Activated CD4-positive, alpha-beta T cell treated with anti-CD3 and anti-CD28 coated beads, Interleukin-2, Interleukin-4, amounts not matched to agents 100 ng/mL and 50 ng/mL, durations not matched to agents 16 hours and 8 hours (primary cell): ENCODE measurements at places on chromosomes 3 and 15.

DNA sequence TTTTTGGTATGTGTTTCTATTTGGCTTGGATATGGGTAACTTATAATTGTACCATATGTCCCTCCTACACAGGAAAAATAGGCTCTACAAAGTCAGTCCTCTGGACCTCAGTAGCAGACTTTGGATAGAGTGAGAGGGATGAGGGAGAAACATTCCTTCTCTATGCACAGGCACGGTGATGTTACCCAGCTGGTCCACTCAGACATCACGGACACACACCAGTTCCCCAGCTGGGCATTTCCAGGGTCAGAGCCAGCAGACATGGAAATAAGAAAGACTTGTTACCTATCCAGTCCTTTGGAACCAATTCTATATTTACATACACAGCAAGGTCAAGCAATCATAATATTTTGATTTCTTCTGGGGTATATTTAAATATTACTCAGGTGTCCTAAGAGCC, 433.1 kb upstream of the KCNMB2 start:
- DNase-seq = no peak

DNA sequence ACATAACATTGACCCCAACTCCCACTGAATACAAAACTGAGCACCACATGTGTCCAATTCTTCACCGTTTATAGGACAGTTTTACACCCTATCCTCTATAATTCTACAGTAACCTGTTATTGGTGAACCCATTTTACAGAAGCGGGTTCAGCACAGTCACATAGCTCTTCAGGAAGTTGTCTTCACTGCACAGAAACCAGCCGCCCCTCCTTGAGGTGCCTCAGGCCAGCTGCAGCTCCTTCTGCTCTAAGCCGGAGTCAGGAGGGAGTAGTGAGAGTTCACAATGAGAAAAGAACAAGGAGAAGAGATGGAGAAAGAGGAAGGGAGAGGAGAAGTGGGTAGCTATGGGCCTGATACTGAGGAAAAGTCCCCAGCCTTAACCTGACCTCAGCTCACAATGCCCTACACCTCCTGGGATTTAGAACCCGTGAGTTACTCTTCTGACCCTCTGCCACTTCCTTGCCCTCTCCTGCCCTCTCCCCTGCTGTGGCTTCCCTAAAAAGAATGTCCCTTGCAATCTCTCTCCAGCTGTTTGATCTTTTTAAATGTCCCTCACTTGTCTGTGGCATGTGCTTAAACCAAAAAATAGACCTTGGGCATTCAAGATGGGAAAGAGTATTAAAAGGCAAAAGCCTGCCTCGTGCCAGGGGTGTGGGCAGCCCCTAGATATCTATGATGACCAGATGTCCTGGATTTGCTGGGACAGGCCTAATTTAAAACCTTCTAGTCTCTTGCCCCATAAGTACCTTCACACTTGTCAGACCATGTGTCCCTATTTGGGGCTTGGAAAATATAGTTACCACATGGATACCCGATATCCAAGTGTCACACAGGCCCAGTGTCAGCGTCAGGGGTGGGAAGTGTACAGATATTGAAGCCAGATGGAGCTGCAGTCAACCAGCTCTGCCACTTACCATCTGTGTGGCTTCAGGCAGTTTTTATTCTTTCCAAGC, 71.3 kb upstream of the HES1 start:
- DNase-seq = no peak

- no peak for DNase-seq
These were observed 60.5 kb downstream of the RAB7A start for GRCh38 chr3:128786434-128787020.

- DNase-seq = peak; percentile 47
These were observed 127.0 kb downstream of the TFDP2 start for GRCh38 chr3:142022381-142022780.

DNA sequence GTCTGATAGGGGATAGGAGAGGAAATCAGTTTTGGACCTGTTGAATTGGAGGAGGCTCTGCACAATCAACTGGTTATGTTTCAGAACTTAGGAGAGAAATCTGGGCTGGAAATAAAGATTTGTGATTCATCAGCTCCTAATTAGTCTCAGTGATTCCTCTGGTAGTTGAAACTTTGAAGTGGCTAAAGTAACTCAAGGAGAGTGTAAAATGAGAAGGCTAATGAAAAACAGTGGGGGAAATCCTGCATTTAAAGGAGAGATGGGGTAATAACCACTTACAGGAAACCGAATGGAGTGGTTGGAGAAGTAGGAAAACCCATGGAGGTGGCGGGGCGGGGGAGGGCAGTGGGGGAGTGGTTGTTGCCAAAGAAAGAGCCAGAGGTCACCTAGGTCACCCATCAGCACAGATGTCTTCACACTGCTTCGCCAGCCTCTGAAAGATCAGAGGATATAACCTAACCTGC, 32.6 kb downstream of the MAP2K5 start:
- no peak for DNase-seq

- no peak for DNase-seq
These were observed 72.5 kb upstream of the POLG start for GRCh38 chr15:89406940-89407607.

- no peak for DNase-seq
These were observed 94.9 kb upstream of the NSMCE3 start for GRCh38 chr15:29364426-29365078.

GRCh38 chr15:82830427-82831173, 21.2 kb downstream of the WHAMM start:
- DNase-seq = peak; percentile 58

GRCh38 chr3:126528419-126528799, 4.5 kb downstream of the CHST13 start:
- no peak for DNase-seq

DNA sequence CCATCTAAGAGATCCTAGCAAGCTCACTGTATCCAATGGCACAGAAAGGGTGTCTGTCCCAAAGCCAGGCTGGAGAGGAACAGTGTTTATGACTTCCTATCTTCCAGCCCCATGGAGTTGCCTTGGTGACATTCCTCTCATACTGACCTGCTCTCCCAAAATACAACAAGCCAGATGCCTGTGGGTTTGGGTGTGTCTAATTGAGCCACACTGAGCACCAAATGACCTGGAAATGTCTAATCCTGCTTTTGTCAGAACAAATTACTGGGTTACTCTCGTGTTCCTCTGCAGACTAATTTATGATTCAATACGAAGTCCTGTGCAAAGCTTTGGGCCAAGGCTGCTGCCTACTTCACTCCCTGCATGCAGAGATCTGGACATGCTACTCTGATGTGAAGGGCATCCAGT, 98.1 kb upstream of the STRIT1 start:
- no peak for DNase-seq

GRCh38 chr3:53235545-53235944, 20.3 kb downstream of the TKT start:
- no peak for DNase-seq

- no peak for DNase-seq
These were observed 55.2 kb downstream of the COL8A1 start for GRCh38 chr3:99693636-99694035.

GRCh38 chr3:72054976-72055375, 270.0 kb upstream of the PROK2 start:
- DNase-seq = no peak

DNA sequence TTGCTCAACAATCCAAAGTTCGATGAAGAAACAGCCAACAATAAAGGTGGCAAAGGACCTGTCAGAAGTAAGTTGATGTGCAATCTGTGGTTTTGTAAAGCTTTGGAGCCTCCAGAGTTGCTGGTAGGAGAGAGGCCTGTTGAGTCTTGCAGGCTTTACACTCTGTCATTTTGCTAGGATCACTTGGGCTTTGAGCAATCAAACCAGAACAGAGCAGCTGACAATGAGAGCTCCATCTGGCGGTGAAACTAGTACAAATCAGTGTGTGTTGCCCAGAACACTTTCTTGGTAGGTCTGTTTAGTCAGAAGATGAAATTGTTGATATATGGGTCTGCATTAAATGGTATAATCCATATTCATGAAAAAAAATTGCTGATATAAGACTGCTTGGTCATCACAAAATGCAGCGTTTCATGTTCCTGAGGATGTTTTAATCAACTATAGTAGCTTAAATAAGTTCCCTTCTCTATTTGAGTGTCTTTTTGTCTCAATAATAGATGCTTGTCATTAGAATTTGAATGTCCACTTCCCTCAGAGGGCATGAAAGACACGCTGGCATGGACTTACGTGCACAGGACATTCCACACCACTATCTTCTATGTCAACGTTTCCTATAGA, 25.7 kb downstream of the TMOD2 start:
- peak; percentile 73 for DNase-seq

DNA sequence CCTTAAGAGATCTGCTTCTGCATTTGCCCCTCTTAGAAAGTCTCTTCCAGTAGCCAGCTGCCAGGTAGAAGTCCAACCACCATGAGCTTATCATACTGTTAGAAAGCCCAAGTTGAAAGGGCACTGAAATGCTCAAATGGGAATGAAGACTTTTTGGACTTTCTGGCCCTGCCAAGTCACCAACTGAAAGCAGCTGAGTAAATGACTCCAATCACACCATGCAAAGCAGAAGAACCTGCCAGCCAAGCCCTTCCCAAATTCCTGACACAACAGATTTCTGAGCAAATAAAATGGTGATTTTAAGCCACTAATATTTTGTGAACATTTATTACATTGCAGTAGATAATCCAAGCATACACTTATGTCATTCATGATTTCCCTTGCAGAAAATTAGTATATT, 2.1 kb upstream of the CMTM8 start:
- DNase-seq = no peak

- no peak for DNase-seq
These were observed 41.8 kb downstream of the IL5RA start for GRCh38 chr3:3068358-3068881.

- peak; percentile 34 for DNase-seq
These were observed 2.7 kb upstream of the CSTA start for GRCh38 chr3:122322095-122323075.

DNA sequence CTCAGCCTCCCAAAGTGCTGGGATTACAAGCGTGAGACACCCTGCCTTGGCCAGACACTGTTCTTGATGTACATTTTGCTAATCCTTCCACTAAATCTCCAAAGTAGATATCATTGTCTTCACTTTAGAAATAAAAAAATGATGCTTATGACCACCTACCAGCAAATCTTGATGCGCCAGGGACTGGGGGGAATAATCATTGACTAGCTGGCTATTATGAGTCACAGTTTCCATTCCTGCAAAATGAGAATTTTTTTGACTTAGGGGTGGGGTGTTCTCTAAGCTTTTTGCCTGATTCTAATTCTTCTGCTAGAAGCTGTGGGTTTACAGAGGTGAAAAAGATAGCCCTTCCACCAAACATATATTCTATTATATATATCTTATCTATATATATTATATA, 17.1 kb upstream of the RFC4 start:
- DNase-seq = peak; percentile 21

- DNase-seq = no peak
These were observed 532 bp downstream of the B4GALT4 start for GRCh38 chr3:119240101-119240590.

DNA sequence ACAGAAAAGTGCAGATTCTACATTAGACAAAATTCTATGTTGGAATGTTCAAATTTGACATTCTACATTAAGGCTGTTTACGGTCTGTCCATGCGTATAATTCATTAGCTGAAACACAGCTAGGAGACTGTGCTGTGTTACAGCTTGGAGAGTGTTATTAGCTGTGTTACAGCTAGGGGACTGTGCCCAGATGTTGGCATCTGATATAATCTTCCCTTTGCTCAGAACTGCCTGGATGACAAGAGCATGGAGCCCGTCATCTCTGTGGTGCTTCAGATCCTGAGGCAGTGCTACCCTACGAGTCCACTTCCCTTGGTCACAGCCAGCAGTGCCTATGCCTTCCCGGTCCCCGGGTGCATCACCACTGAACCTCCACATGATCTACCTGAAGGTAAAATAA, 177.0 kb downstream of the AGBL1 start:
- no peak for DNase-seq

DNA sequence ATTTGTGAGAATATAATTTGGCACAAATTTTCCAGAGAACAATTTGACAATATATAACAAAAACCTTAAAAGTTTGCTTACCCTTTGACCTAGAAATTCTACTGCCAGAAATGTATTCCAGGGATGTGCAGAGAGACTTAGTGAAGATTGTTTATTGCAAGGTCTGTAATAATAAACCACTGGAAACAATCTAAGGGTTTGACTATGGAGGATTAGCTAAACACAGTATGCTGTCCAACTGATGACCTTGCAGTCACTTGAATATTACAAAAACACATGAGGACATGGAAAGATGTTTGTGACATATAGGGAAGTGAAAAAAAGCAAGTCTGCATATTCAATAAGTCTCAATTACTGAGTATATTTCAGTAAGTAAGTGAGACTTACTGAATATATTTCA, 48.1 kb upstream of the CDV3 start:
- DNase-seq = no peak

GRCh38 chr15:55254916-55255679, 34.5 kb downstream of the RAB27A start:
- no peak for DNase-seq

DNA sequence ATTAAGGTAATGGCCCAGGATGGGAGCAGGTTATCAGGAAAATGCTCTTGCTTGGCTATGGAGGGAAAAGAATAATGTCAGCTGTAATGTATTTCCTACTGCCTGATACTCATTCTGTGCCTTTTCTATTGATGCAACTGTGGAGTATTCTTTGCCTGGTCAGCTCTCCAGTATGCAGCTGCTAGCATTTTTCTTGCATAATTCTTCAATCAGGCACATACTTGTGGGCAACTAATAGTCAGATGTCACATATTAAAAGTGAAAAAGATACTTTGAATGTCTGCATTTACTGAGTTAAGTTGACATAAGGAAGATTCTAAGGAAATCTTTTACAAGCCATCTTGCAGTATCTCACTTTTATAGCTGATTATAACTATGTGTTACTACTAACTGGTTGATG, 29.5 kb downstream of the CD80 start:
- no peak for DNase-seq
